ENCODE measurements at places on chromosomes 5 and 9.

DNA sequence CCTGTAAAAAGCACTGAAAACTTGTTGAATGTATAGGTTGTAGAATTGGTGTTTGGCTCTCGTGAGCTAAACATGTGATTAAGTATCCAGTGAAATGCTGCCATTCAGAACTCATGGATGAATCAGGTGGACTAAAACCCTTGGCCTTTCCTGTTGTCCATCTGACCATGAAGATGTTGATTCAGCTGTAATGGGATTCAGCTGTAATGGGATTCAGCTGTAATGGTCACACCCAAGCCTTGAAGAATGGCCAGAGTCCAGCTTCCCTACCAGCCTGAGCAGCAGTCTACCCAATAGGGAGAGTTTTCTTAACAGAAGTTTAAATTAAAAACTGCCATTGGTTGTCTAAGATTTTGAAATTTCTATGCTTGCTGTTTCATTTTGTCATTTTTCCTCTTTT is 18.1 kb downstream of the MAMDC2 start:
- DNase-seq, result no peak

- no peak for DNase-seq
Observed at GRCh38 chr5:3602785-3603502, 7.3 kb downstream of the IRX1 start.

- DNase-seq, result no peak
Observed at GRCh38 chr9:99803694-99804093, 18.0 kb upstream of the NR4A3 start.

GRCh38 chr9:89606624-89607311 is 2.0 kb downstream of the GADD45G start:
- DNase-seq, result no peak

DNA sequence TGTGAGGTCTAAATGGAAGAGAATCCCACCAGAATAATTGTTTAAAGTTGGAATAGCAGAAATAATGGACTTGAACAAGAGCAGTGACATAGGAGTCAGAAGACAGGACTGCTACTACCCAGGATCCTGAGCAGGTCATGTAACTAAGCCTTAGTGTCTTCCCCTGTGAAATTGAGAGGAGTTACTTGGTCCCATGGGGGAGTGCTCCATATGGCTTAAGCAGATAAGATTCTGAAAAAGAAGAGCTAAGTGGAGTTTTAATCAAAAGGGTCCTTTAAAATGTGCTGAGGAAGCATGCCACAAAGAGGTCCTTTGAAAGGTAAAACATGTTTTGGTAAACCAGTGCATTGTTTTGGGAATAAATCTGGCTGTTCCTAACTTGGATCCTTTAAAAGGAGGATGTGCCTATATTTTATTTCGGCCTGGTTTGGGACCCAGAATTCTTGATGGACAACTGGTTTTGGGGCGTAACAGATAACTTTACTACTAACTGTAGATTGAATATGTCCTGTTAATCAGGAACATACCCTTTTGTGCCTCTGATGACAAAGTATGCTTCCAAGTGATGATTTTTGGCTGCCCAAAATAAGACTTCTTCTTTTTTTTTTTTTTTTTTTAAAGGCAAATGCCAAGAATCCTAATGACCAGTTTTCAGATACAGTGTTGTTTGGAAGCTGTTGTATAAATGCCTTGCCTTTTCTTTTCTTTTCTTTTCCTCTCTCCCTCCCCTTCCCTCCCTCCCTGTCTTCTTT is 5.7 kb downstream of the RCL1 start:
- DNase-seq, result no peak

- no peak for DNase-seq
Observed at GRCh38 chr5:1564824-1565736, 41.3 kb upstream of the LPCAT1 start.

- no peak for DNase-seq
Observed at GRCh38 chr5:17069995-17070511, 134.0 kb upstream of the MYO10 start.

- no peak for DNase-seq
Observed at GRCh38 chr5:115317736-115318135, 21.3 kb upstream of the CCDC112 start.

- no peak for DNase-seq
Observed at GRCh38 chr5:180399401-180400215, 46.5 kb upstream of the GFPT2 start.

GRCh38 chr5:143551820-143552251 is 148.3 kb upstream of the NR3C1 start:
- DNase-seq, result no peak

GRCh38 chr9:99335280-99335679 is 113.2 kb downstream of the SEC61B start:
- no peak for DNase-seq

- DNase-seq, result no peak
Observed at GRCh38 chr5:156036640-156037039, 290.3 kb upstream of the SGCD start.

GRCh38 chr5:33840927-33841547 is 50.8 kb downstream of the ADAMTS12 start:
- DNase-seq, result no peak

- DNase-seq, result no peak
Observed at GRCh38 chr9:99012957-99013512, 69.3 kb downstream of the COL15A1 start.

DNA sequence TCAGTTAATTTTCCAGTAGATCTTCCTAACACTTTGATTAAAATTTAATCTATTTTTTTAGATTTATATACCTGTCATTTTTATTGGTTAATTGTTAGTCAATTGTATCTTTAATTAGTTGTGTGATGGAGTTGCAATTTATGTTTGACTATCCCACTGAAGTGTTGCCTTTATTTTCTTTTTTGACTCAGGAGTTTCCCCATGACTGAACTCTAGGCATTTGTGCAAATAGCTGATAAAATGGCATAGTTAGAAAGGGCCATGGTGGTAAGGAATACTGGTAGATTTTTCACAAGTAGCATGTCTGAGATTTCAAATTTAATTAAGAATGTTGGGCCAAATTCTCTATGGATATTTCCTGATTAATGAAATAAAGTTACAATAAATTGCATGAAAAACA is 273.1 kb upstream of the DAB2 start:
- no peak for DNase-seq

DNA sequence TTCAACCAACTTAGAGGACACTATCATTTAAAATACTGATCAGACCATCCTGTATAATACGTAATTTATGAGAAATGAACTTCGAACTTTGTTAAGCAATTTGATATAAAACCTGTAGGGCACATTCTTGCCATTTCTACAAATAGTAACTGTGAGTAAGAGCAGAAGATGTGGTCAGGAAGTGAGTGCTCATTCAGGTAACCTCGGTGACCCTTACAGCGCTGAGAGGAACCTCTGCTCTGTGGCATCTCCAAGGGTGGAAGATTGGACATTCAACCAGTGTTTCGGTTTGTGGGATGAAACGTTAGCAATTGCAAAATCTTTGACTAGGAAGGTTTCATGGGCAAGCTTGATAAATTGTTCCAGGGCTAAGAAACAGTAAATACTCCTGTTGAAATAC is 194.8 kb upstream of the IRX2 start:
- DNase-seq, result no peak

DNA sequence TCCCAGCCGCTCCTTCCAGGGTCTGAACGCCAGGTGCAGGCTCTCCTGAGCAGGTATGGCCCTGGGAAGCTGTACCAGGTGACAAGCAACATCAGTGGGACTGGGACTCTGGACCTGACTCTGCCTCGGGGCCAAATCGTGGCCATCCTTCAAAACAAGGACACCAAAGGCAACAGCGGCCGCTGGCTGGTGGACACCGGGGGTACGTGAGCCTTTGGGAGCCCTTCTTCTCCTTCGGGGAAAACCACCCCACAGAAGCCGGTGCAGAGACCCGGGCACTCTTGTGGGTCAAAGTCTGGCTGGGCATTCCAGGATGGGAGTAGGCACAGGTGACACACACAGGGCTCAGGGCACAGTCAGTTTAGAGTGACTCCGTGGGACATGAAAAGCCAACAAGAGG is 45.8 kb downstream of the ARHGEF37 start:
- DNase-seq, result no peak

GRCh38 chr9:87086221-87086818 is 139.0 kb upstream of the GAS1 start:
- DNase-seq, result no peak

GRCh38 chr9:127525401-127526188 is 74.3 kb downstream of the LRSAM1 start:
- DNase-seq, result no peak

- DNase-seq, result no peak
Observed at GRCh38 chr5:169742771-169743296, 105.8 kb downstream of the DOCK2 start.

DNA sequence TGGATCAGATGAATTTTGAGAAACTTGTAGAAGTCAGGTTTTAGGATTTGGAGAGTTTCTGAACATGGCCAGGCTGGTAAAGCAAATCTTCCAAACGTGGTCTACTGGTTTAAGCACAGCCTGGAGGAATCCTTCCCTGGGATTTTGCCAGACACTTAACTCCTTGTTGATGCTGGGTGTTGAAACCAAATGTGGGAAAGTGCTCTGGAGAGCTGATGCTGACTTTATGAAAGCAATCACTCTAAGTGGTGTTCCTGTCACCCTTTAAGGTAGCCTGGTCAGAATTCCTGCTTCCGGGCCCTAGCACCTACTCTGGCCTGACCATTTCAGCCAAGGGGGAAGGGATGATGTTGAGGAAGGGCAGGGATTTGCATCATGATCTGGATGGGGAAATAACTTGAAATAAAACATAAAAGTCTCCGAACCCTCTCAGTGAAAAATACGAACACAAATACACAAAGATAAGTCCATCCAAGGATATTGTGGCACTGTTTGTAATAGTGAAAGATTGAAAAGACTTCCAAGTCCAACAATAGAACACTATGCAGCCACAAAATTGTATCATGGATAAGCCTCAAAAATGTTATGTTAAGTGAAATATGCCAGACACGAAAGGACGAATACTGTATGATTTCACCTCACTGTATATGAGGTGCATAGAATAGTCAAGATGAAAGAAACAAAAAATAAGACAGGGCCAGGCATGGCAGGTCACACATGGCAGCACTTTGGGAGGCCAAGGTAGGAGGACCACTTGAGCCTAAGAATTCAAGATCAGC is 57.7 kb downstream of the PDE6A start:
- no peak for DNase-seq

DNA sequence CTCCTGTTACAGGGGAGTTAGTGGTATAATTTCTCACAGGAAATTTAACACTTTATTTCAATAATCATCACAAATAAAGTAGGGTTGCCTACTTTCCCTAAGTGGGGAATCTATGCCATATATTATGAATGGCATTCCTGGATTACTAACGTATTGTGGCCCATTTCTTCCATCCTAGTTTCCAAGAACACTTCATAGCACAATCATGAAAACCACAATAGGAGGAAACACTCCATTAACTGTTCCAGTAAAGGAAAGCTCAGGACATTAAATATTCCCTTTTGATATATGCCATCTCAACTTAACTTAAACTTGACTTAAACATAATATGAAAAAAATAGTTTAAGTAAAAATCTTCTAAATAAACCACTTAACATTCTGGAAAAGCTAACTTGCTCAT is 2.1 kb downstream of the CPLANE1 start:
- no peak for DNase-seq

- no peak for DNase-seq
Observed at GRCh38 chr9:137206602-137207001, 1.1 kb downstream of the NDOR1 start.

GRCh38 chr5:65359569-65359968 is 122.2 kb downstream of the ADAMTS6 start:
- no peak for DNase-seq

DNA sequence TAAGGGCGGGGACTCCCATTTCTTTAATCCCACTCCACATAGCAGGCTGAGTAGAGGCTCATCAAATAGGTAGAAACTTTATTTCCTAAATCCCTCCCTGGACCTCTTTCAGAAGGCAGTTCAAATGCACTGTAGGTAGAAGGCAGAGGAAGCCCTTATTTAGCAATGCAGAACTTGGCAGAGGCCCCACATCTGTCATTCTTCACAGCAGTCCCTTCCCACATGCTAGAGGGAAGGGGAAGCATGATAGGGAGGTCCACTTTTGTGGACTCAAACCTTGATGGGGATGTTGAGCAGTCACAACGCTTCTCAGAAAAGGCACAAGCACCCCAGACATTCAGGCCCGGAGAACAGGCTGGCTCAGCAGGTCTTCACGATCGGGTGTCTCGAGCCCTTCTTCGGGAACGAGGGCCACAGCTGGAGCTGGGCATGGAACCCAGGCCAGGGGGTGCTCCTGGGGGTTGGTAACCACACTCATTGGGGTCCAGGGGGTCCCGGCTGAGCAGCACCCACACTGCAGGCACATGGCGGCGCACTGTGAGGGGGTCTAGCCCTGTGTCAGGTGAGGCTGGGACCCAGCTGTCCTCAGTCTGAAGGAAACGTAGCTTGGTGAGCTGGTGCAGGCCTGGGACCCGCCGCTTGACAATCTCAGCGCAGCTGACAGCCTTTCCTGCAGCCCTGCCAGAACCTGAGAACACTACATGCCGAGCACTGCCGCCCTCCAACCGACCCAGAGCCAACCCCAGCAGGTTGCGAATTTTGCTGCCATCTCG is 1.3 kb downstream of the RPP25L start:
- DNase-seq, result no peak

- DNase-seq, result no peak
Observed at GRCh38 chr5:95895771-95896170, 65.9 kb downstream of the ELL2 start.

- no peak for DNase-seq
Observed at GRCh38 chr5:145867806-145868205, 5.0 kb downstream of the GRXCR2 start.

GRCh38 chr5:107476783-107477182 is 194.0 kb downstream of the EFNA5 start:
- no peak for DNase-seq

DNA sequence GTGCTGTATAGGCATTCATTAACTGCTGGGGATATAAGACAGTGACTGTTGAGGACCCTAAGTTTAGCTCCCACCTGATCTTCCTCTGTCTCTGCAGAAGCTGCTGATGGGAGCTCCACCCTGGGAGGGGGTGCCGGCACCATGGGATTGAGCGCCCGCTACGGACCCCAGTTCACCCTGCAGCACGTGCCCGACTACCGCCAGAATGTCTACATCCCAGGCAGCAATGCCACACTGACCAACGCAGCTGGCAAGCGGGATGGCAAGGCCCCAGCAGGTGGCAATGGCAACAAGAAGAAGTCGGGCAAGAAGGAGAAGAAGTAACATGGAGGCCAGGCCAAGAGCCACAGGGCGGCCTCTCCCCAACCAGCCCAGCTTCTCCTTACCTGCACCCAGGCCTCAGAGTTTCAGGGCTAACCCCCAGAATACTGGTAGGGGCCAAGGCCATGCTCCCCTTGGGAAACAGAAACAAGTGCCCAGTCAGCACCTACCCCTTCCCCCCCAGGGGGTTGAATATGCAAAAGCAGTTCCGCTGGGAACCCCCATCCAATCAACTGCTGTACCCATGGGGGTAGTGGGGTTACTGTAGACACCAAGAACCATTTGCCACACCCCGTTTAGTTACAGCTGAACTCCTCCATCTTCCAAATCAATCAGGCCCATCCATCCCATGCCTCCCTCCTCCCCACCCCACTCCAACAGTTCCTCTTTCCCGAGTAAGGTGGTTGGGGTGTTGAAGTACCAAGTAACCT is 22.1 kb downstream of the PCDHGC5 start:
- no peak for DNase-seq

Measured in stimulated activated CD8-positive, alpha-beta memory T cell treated with anti-CD3 and anti-CD28 coated beads, Interleukin-7, amount 100 ng/mL, for 1 hour (primary cell).